D341Med (cell line): ENCODE measurements at places on chromosomes 6 and 20.
A peak's percentile ranks its signal among the peaks of the same experiment; 100 is the strongest.

DNA sequence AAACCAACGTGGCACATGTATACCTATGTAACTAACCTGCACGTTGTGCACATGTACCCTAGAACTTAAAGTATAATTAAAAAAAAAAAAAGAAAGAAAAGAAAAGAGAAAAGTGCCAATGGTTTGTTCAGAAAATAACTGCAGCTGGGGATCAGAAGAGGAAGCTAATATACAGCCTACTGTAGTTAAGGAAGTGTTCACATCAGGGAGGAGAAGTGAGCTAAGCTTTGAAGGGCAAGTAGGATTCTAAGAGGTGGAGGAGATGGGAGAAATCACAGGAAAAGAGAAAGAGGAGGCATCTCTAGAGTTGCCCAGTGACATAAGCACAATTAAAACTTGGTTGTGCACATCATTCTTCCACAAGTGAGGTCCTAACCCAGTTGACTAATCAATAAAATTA is 214.4 kb upstream of the DTNBP1 start:
- no peak for DNase-seq

DNA sequence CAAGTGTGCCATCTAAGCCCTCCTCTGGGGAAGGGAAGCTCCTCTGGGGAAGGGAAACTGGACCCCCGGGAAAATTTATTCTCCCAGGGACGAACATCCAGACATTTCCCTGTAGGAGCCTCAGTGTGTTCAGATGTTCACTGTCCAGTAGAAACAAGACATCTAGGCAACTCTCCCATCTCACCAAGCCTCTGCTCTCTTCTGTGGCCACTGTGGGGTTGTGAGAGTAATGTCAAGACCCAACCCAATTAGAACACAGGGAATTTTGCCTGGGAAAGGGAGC is 3.6 kb upstream of the PTGIS start:
- DNase-seq = no peak

- no peak for DNase-seq
Observed at GRCh38 chr20:10802236-10802635, 128.4 kb upstream of the JAG1 start.

DNA sequence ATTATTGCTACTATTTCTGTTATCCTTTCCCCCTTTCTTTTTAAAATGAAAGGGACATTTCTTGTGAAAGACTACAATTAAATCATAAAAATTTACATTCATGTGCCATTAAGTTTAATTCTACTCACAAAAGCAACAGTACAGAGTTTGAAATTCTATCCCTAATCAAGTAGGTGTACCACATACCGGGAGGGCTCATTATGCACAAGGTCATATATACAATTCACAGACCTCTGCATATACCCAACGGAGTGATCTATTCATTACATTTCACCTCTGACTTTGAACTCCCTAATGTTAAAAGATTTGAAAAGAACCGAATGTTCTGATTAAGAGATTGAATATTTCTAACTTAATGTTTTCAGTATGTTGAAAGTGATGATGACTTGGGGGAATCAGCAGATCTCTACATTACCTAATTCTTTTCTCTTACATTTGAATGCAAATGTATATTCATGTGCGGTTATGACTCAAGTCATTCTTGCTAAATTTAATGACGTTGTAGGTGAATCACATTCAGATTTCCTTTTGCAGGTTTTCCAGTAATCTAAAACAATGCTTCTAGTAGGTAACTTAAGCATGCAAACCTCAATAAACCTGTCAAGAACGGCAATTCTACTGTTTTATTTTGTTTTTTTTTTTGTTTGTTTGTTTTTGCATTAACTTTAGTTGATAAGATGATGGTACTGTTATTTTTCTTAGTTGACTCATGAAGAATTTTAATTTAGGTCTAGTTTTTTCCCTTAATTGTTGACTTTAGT is 7.3 kb downstream of the EYA4 start:
- DNase-seq = no peak

- DNase-seq = no peak
Observed at GRCh38 chr6:155188707-155189496, 74.9 kb upstream of the CLDN20 start.

- DNase-seq = no peak
Observed at GRCh38 chr6:125989631-125990030, 3.3 kb downstream of the TRMT11 start.

GRCh38 chr6:12533586-12533985 is 183.0 kb upstream of the PHACTR1 start:
- DNase-seq = no peak

GRCh38 chr6:158703111-158703836 is 53.4 kb downstream of the SYTL3 start:
- no peak for DNase-seq

GRCh38 chr20:22555791-22556564 is 28.4 kb downstream of the FOXA2 start:
- no peak for DNase-seq

GRCh38 chr20:1335961-1336698 is 7.2 kb upstream of the SDCBP2 start:
- peak; percentile 15 for DNase-seq

GRCh38 chr20:31833130-31833930 is 12.1 kb downstream of the FOXS1 start:
- peak; percentile 76 for DNase-seq

DNA sequence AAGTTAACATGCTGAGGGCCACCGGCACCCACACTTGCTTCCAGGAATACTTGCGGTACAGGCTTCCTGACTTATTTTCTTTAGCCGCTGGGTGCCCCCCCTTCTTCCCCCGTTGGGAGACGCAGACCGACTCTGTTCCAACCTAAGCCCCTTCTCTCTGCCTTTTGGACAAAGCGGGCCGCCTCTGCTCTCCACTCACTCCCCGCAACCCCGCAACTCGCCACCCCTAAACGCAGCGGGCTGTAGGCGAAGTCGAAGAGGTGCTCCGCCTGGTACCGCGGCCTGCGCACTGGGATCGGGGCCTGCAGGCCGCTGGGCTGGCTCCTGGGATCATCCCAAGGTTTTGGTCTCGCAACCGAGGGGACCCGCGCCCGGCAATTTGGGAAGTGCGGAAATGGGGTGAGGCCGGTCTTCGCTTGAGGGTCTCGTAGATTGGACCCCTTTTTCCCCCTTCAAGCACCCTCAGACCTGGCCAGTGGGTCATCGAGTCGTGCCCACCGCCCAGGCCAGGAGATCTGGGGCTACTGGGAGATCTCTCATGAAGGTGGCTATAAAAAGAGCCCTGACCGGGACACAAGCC is 4.7 kb upstream of the FOXF2 start:
- DNase-seq = no peak

- DNase-seq = no peak
Observed at GRCh38 chr6:90203672-90204071, 93.0 kb downstream of the BACH2 start.

DNA sequence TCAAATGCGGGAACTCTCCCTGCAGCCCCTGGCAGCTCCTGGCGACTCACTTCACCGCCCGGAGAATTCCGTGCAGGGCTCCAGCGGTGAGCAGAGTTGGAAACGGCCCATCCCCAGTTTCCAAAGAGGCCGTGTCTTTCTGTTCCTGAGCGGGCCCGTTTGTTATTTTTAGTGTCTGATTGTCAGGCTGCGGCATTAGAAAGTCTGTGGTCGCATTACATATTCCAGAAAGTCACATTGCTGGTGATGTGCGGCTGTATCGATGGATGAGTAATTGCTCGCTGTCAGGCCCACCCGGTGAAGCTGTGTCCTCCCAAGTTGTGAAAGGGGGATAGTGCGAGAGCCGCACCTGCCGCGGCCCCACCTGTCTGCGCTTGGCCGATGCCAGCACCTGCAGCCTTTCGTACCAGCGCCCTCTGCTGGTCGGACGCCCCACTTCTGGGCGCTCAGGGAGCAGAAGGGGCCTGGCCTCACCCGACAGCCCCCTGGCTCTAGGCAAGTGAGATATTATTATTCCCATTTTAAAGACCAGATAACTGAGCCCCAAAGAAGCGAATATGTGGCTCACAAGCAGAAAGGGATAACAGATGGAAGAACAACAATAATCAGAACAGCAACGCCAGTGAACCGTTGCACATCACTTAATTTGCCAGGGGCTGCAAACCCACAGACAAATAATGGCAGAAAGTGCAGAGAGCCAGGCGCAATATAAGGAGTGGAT is 244.9 kb downstream of the TSHZ2 start:
- DNase-seq = peak; percentile 90

DNA sequence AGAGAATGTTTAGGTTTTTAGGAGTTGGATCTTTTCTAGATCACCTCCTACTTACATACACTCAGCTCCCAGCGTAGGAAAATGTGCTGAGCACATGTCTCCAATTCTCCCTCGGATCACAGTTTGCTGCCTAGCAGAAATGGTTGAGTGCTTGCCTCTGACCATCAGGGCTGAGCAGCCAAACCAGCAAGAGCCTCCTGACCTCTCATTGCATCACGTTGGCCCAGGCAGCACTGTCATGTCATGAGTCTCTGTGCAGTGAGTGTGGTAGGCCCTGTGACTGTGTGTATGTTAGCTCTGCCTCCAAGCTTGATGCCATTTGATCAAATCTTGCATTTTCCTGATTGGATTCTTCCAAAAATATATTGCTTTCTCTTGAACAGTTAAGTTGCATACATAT is 112.0 kb downstream of the LRRC1 start:
- DNase-seq = no peak

- DNase-seq = no peak
Observed at GRCh38 chr6:135062735-135063134, 8.1 kb upstream of the HBS1L start.

DNA sequence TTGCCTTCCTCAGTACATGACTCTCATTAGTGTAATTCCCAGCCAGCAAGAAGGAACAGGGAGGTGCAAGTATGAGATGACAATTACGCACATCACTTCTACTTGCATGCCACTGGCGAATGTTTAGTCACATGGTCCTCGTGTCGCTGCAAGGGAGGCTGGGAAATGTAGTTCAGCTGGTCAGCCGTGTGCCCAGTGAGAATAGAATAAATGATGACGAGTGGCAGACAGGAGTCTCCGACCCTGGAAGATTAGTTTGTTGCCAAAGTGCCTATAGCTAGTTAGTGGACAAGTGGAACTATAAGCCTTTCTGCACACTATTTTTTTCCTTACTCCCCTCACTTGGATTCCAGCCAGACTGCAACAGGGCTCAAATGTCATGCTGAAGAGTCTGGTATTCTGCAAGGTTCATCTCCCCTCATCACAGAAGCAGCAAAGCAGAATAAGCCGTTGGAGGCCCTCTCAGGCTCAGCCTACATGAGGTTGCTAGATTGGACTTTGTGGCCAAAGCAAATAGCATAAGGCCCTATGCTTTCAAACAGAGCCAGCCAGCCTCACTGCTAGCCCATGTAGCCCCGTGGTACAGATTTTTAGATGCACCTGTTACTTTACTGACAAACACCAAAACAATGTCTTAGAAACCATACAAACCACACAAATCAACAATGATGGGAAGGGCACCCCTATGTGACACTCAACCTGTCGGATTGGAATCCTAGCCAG is 9.7 kb downstream of the LINC00237 start:
- DNase-seq = no peak

DNA sequence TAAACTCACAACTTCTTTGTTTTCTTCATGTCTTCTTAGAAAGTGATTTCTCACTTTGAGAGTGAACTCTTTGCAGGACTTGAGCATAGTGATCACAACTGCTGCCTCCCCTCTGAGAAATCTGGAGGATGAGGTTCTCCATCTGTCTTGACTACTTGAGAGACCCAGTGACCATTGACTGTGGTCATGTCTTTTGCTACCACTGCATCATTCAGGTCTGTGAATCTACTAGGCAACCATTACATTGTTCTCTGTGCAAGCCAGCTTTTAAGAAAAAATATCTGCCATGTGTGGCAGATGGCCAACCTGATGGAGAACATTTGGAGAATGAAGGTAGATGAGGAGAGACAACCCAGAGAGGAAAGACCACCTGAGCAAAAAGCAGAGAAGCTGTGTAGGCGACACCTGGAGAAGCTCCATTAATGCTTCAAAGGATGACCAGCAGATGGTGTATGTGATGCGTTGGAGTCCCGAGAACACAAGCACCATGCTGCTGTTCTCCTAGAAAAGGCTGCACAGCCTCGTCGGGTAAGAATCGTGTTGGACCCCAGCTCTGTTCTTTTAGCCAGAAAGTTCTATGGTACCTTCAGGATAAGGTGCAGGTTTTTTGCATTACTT is 25.1 kb upstream of the TRIM26 start:
- peak; percentile 57 for DNase-seq

DNA sequence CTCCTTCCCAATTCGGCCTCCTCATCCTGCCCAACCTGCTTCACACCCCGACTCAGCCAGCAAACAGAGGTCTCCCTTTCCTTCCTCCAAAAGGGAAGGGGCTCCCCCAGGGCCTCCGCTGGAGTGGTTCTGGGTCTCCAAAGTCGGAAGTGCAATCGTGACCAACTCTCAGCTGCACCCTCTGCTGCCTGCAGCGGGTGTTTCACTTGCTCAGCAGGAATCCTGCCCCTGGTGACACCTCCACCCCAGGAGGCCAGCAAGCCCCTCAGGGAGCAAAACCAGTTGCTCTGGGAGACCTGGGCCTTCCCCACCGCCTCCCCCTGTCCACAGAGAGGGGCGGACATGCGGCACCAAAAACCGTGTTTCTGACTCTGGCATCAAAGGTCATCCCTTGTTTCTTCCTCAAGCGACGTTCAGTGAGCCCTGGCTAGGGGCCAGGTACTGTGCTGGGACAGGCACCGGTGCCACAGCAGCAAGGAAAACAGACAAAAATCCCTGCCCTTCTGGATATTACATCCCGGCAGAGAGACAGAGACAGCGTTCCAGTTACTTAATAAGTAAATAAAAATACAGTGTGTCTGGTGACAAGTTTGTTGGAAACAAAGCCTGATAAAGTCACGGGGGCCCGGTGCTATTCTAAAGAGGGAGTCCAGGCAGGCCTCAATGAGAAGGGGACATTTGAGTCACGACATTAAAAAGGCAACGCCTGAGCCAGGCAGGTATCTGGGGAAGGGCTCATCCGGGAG is 219.0 kb downstream of the BMP7 start:
- DNase-seq = peak; percentile 57

DNA sequence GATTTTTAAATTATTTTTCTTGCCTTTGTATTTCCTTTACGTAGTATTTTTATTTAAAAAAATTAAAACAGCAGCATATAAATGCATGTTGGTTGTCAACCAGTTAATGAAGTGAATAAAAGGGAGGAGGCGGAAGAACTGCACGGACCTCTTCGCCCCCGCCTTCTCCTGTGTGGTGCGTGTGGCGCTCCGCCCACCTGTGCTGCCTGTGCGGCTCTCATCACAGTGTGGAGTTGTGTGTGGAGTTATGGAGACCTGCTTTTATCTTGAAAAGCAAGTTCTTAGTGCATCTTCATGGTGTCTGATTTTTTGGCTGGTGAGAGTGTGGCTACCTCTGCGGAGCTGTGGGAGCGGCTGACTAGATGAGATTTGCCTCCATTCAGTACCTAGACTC is 58.4 kb downstream of the PTPN1 start:
- no peak for DNase-seq

- no peak for DNase-seq
Observed at GRCh38 chr20:53810661-53811355, 217.2 kb upstream of the ZNF217 start.

DNA sequence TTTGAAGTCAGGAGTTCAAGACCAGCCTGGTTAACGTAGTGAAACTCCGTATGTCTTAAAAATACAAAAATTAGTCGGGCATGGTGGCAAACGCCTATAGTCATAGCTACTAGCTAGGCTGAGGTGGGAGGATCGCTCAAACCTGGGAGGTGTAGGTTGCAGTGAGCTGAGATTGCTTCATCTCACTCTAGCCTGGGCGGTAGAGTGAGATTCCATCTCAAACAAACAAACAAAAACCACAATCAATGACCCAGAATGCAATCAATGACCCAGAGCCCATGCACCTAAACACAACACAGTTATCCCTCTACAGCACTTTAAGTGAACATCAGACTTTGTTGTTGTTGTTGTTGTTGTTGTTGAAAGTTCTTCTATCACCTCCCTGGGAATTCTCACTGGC is 77.9 kb downstream of the MYB start:
- DNase-seq = no peak
